ENCODE measurements at places on chromosomes 12 and 14.

- DNase-seq, result no peak
These were observed 1029.7 kb upstream of the LRFN5 start for GRCh38 chr14:40576880-40577478.

DNA sequence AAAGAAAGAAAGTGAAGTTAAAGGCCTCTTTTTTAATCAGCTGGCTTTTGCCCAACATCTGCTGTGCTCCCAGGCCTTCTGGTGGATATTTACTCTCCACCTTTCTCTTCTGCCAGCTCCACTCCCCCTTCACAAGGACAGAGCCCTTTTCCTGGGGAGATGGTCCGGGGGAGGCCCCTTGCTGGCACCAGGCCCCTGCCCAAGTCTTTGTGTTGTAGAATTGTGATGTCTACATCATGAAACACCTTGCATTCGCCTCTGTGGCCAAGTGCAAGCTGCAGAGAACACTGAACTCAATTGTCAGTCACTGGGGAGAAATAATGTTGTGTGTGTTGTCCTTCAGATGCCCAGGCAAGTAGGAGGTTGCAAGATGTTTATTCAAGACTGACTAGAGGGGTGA lies 150.3 kb downstream of the DPF3 start:
- DNase-seq, result no peak

DNA sequence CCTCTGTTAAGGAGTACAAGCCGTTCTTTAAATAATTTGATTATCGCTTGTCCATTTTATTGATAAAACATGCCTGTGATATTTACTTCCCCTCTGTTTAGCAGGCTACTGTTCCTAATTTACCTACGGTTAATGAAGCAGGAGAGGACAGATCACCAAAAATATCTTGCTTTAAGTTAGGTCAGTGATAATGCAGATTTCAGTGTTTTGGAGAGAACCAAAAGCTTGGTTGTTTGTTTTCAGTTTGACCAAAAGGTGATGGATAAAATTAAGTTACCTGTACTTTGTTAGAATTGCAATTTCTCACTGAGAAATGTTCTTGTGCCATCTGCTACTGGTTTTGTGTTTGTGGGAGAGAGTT lies 958 bp downstream of the SPATS2 start:
- no peak for DNase-seq

GRCh38 chr12:2429032-2429431 lies 365.7 kb upstream of the FKBP4 start:
- DNase-seq, result no peak

DNA sequence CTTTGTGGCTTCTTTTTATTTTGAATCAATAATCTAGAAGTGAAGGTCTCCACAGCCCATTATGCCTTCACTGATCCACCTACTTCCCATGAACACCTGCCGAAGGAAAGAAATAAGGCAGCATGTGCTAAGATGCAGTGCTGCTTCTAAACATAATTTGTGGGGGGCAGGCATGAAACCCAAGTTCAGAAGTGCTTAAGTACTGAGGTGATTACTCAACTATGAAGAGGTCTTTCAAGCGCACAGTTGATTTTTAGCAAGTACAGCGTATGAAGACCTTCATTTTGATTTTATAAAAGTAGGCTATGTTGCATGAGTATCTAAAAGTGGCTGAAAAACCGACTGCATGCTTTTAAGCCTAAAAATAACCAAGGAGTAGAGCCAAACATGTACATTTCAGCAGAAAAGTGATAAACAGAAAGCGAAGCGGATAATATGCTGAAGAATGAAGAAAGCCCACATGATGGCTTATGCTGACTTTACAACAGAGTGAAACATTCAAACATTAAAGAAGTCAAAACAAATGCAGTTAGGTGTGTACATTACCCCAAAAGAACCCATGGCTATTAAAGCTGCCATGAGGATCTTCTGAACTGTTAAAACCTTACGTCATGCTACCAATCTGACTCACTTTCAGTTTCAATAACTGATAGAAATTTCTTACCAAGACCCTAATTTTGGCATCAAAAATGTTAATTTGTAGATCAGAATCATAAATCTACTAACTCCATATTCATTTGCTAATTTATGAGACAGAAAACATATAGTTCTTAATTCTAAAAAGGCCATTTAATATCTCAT lies 29.3 kb downstream of the KICS2 start:
- no peak for DNase-seq

- peak; percentile 38 for DNase-seq
These were observed 976 bp downstream of the PEX5 start for GRCh38 chr12:7190268-7191055.

DNA sequence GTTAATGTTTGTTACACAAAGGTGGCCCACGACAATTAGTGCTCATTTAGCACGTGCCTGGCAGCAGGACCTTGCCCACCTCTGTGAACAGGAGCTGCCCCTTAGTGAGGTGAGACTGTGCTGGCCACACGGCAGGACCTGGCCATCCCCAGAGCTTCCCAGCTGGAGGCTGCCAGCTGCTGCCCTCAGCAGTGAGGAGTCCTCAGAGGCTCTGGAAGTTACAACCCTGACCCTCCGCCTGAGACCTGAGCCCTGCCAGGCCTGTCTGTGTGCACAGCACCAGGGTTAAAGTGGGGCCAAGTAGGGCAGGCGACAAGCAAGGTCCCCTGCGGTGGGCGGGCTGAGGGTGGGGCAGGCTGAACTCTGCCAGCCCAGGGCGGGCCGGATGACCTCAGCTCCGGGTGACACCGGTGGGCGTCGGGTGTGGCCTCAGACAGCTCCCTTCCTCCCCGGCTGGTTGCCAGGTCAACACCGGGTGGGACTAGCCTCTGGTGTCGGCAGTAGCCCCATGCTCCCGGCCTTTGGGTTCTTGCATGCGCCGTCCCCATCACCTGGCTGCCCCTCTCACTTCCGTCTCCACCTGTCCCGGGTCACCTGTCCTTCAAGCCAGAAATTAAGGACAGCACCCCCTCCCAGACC lies 9.2 kb upstream of the LBHD2 start:
- peak; percentile 32 for DNase-seq
